ENCODE measurements at places on chromosomes 4 and X.

GRCh38 chrX:148905400-148905799 lies 405.0 kb downstream of the AFF2 start:
- DNase-seq, result no peak
- H3K4me3 ChIP-seq, result no peak overlapping the region
- H3K36me3 ChIP-seq, result no peaks in the 10 kb centered on the region
- no peak overlapping the region for H3K27ac ChIP-seq
- H3K4me1 ChIP-seq, result no peaks in the 10 kb centered on the region
- H3K27me3 ChIP-seq, result no peaks in the 10 kb centered on the region

GRCh38 chr4:46933686-46934085 lies 24.6 kb upstream of the COX7B2 start:
- DNase-seq, result no peak
- no peaks in the 10 kb centered on the region for H3K36me3 ChIP-seq
- H3K4me3 ChIP-seq, result no peak overlapping the region
- H3K27me3 ChIP-seq, result no peaks in the 10 kb centered on the region
- H3K4me1 ChIP-seq, result no peaks in the 10 kb centered on the region

DNA sequence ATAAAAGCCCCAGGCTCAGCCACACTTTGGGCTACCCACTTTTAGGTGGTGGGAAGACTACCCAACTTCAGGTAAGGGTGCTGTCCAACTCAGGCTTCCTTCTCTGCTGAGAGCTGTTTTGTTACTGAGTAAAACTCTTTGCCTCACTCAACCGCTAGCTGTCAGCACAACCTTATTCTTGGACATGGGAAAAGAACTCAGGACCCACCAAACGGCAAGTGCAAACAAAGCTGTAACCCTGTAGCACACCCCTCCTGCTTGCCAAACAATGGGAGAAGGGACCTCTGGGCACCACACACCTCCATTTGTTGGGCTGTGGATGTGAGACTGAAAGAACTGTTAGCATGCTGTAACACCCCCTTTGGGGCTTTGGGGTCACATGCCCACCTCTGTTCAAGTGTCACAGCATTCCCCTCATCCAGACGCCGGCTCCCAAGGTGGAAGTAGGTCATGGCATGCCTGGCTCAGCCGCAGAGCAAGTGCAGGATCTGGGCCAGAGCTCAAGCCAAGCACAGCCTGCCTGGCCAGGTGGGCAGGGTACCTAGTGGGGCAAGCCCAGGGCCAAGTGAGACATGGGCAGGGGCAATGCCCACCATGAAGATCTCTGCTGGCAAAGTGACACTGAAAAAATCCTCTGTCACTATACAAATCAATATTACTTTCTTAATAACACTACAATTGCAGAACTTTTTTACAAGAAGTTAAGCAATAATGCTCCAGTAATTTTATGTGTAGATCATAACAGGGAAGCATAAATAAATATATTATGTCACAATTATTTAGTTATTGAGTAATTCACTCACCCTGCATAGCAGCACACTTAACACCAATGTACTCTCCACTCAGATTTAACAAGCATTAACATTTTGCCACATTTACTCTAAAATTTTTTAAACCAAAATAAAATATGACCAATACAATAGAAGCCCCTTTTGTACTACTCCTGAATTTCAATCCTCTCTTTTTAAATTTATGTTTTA lies 107.2 kb downstream of the TBCK start:
- no peak overlapping the region for H3K27ac ChIP-seq
- H3K4me1 ChIP-seq, result no peaks in the 10 kb centered on the region
- H3K36me3 ChIP-seq, result peaks cover 12% of the 10 kb centered on the region
- DNase-seq, result peak; percentile 44
- H3K4me3 ChIP-seq, result no peak overlapping the region

GRCh38 chr4:127622621-127622920 lies 10.2 kb upstream of the INTU start:
- peaks cover 12% of the 10 kb centered on the region for H3K4me1 ChIP-seq
- H3K4me3 ChIP-seq, result peak overlapping the region; percentile 66
- peaks cover 23% of the 10 kb centered on the region for H3K27me3 ChIP-seq
- H3K36me3 ChIP-seq, result no peaks in the 10 kb centered on the region
- DNase-seq, result no peak
- H3K27ac ChIP-seq, result no peak overlapping the region

GRCh38 chr4:1176398-1177273 lies 4.3 kb upstream of the SPON2 start:
- no peaks in the 10 kb centered on the region for H3K36me3 ChIP-seq
- no peak for DNase-seq
- H3K27me3 ChIP-seq, result peaks cover 19% of the 10 kb centered on the region
- H3K4me3 ChIP-seq, result no peak overlapping the region
- H3K4me1 ChIP-seq, result peaks cover 15% of the 10 kb centered on the region

GRCh38 chrX:32948130-32948529 lies 263.2 kb downstream of the DMD start:
- DNase-seq, result no peak
- H3K4me3 ChIP-seq, result no peak overlapping the region
- H3K36me3 ChIP-seq, result no peaks in the 10 kb centered on the region
- no peak overlapping the region for H3K27ac ChIP-seq
- H3K27me3 ChIP-seq, result no peaks in the 10 kb centered on the region

DNA sequence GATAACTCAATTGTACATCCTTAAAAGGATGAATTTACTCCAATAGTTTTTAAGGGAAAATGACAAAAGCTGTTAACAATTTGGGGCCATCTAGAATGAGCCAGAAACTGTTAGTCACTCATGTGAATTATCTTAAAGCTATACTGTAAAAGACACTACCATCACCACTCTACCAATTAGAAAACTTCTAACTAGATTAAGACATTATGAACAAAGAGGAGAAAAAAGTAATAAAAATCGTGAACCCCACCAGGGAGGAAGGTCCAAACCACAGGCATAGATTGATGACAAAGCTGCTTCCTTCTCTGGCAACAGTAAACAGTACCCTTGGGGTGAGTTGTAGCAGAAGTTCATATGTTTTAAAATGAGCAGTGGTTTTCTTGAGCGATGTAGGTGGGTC lies 106.1 kb downstream of the PDGFC start:
- no peaks in the 10 kb centered on the region for H3K27me3 ChIP-seq
- no peak for DNase-seq
- H3K4me3 ChIP-seq, result no peak overlapping the region

GRCh38 chr4:47615385-47615784 lies 130.3 kb downstream of the ATP10D start:
- H3K4me1 ChIP-seq, result no peaks in the 10 kb centered on the region
- H3K36me3 ChIP-seq, result no peaks in the 10 kb centered on the region
- no peak overlapping the region for H3K4me3 ChIP-seq
- no peak overlapping the region for H3K27ac ChIP-seq

GRCh38 chrX:23656091-23656490 lies 11.2 kb upstream of the PRDX4 start:
- H3K4me1 ChIP-seq, result no peaks in the 10 kb centered on the region
- no peak for DNase-seq
- H3K27me3 ChIP-seq, result no peaks in the 10 kb centered on the region
- H3K36me3 ChIP-seq, result no peaks in the 10 kb centered on the region
- no peak overlapping the region for H3K4me3 ChIP-seq
- no peak overlapping the region for H3K27ac ChIP-seq

- no peaks in the 10 kb centered on the region for H3K36me3 ChIP-seq
- no peak for DNase-seq
- no peak overlapping the region for H3K4me3 ChIP-seq
- no peak overlapping the region for H3K27ac ChIP-seq
Measured at GRCh38 chr4:47275595-47275994, 187.9 kb downstream of the COMMD8 start.

DNA sequence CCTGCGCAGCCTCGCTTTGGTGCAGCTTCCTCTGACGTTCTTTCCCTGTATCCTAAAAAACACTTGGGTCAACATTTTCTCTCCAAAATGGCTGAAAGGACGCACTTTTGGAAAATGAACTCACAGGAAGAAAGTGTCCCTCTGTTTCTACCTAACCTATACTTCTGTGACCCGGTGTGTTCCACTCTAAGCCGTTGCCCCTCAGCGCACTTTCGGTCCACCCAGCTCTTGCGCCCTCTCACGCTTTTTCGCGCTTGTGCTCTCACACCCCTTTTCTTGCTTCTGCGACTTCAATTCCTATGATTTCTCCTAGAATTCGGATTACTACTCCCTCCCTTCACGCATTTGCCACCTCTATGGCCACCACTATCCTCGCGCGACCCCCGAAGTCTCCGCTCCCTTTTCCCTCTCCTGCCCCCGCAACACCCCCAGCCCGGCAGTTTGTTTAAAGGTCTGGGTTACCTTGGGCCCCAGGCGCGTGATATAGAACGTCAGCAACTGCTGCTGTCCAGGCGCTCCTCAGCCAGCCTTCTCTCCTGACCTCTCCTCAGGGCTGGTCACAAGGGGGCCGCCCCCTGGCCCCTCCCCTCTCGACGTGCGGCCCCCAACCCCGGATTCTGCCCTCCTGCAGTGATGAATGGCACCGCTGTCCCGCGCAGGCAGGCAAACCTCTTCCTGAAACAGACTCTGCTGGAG lies at the start of gene USP51:
TSS of gene USP51 (minus strand) at position 535 of the 696 bp plus-strand sequence. CDS start 909 bp downstream, outside the sequence.
- DNase-seq, result peak; percentile 59
- H3K27ac ChIP-seq, result peak within 1 kb of the TSS; percentile 88
- no peaks in the 10 kb centered on the region for H3K4me1 ChIP-seq
- H3K36me3 ChIP-seq, result no peaks in the 10 kb centered on the region
- peak within 1 kb of the TSS; percentile 65 for H3K4me3 ChIP-seq
- H3K27me3 ChIP-seq, result no peaks in the 10 kb centered on the region

- no peaks in the 10 kb centered on the region for H3K36me3 ChIP-seq
- peaks cover 40% of the 10 kb centered on the region for H3K4me1 ChIP-seq
- no peak for DNase-seq
- no peak overlapping the region for H3K4me3 ChIP-seq
- H3K27me3 ChIP-seq, result no peaks in the 10 kb centered on the region
- peak overlapping the region; percentile 72 for H3K27ac ChIP-seq
Measured at GRCh38 chrX:65596270-65597034, 61.9 kb upstream of the LAS1L start.

GRCh38 chr4:47839259-47839658 lies 1.4 kb upstream of the CORIN start:
- H3K4me3 ChIP-seq, result no peak overlapping the region
- H3K27me3 ChIP-seq, result peaks cover 5% of the 10 kb centered on the region
- no peak for DNase-seq
- H3K4me1 ChIP-seq, result peaks cover 30% of the 10 kb centered on the region
- peaks cover 7% of the 10 kb centered on the region for H3K36me3 ChIP-seq

DNA sequence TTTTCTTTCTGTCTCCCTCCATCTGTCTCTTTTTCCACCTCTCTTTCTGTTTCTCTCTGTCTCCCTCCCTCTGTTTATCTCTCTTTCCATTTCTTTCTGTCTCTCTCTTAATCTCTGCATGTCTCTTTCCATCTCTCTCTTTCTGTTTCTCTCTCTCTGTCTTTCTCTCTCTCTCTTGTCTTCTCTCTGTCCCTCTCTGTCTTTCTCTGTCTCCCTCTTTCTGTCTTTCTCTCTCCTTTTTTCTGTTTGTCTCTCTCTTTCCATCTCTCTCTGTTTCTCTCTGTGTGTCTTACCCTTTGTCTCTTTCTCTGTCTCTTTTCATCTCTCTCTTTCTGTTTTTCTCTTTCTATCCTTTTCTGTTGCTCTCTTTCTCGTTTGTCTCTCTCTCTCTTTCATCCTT lies 34.7 kb downstream of the ARSF start:
- no peak overlapping the region for H3K4me3 ChIP-seq
- DNase-seq, result no peak
- H3K27ac ChIP-seq, result no peak overlapping the region
- H3K27me3 ChIP-seq, result no peaks in the 10 kb centered on the region
- H3K4me1 ChIP-seq, result no peaks in the 10 kb centered on the region

DNA sequence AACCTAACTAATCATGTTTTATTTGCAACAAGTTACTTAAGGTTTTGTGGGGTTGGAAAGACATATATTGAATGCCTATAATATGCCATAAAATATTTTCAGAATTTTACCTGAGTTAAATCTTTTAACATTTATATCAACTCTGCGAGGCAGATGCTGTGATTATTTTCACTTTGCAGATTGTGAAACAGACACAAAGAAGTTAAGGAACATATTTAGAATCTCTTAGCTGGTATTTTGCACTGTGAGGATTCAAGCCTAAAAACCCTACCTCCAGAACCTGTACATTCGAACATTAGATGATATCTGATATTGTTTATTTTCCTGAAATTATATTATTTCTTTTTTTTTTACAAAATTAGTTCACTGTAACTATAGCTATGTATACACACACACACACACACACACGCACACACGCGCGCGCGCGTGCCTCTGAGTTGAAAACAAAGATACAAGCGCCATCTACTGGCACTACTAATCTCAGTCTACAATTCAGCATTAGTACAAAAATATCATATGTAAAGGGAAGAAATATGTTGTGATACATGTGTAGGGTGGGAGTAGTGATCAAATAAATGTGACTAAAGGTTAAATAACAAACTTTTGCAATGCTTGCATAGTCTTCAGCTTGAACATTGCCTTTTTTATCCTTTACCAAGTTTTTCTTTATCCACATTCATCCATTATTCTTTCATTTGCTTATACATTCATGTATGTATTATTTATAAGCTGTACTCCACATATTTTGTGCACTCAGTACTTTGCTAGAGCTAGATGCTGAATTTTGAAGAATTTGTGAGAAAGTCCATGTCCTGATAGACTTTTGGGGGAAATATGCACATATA lies 61.5 kb downstream of the ANXA10 start:
- H3K27me3 ChIP-seq, result no peaks in the 10 kb centered on the region
- no peaks in the 10 kb centered on the region for H3K4me1 ChIP-seq
- no peaks in the 10 kb centered on the region for H3K36me3 ChIP-seq
- peak overlapping the region; percentile 37 for H3K4me3 ChIP-seq
- no peak overlapping the region for H3K27ac ChIP-seq
- DNase-seq, result peak; percentile 87

DNA sequence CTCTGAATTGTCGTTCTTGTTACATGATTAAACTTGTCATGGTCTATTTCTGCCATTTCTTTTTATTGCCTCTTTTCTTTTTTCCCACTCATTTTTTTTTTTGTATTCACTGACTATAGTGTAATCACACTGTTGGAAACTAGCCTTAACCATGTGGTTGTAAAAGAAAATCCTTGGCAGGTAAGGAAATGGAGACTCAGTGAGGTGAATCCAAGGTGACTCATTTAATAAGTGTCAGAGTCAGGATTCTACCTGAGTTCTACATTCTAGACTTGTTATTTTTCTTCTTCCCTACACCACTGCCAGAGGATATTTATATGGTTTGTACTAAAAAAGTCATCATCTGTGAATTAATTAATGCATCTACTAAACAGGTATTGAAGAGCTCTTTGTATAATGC lies 152.2 kb downstream of the CBLL2 start:
- H3K4me3 ChIP-seq, result no peak overlapping the region
- DNase-seq, result no peak
- no peaks in the 10 kb centered on the region for H3K4me1 ChIP-seq

Data from lower lobe of right lung (tissue), 2 donors.